Activated T-helper 1 cell treated with anti-CD3 and anti-CD28 coated beads, Interleukin-12 subunit alpha, Interleukin-12 subunit beta, Interleukin-2, Interleukin-4 antibody, amounts not matched to agents 30 ng/mL and 10 ng/mL and 1 ng/mL, durations not matched to agents 14 hours and 24 hours and 36 hours (primary cell): ENCODE measurements at places on chromosomes 5 and 9.

GRCh38 chr5:55823151-55823796, 27.9 kb upstream of the IL31RA start:
- no peak for DNase-seq
- peaks cover 47% of the 10 kb centered on the region for H3K27me3 ChIP-seq
- H3K36me3 ChIP-seq: no peaks in the 10 kb centered on the region
- no peak overlapping the region for H3K27ac ChIP-seq

DNA sequence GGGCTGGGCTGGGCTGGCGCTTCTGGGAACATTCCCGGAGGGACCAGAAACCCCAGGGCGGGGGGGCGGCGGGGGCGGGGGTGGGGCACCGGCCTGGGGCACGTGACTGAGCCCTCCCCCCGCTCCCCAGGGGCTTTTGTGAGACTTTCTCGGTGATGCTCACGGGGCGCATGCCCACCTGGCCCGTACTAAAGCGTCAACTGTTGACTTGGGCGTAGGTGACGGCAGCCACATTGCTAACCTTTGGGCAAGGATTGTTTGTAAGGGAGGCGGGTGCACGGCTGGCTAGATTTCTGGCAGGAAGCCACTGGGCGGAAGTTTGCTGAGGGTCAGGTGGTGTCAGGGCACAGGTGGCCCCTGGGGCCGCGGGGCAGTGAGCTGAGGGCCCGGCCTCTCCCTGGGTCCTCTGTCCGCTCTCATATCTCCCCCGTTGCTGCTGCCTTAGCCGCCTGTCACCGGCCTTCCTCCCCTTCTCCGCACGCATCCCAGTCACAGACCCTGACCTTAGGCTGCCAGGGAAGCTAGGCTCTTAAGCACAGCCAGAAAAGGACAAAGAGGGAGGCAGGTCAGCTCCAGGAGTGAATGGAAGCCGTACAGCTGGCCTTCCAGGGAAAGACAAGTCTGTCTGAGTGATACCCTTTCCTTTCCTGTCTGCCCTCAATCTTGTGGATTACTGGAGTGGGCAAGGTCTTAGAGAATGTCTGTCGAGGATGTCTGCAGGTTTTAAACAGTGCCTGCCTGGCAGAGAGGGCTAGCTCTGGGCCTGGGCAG, 812 bp downstream of the CACFD1 start:
- H3K27me3 ChIP-seq: peaks cover 11% of the 10 kb centered on the region
- DNase-seq: no peak
- H3K4me1 ChIP-seq: no peaks in the 10 kb centered on the region
- H3K36me3 ChIP-seq: no peaks in the 10 kb centered on the region
- peak overlapping the region; percentile 19 for H3K27ac ChIP-seq
- H3K4me3 ChIP-seq: peak overlapping the region; percentile 70

GRCh38 chr9:13967011-13967410, 346.9 kb downstream of the NFIB start:
- H3K36me3 ChIP-seq: no peaks in the 10 kb centered on the region
- H3K27ac ChIP-seq: no peak overlapping the region
- DNase-seq: no peak
- no peaks in the 10 kb centered on the region for H3K4me1 ChIP-seq
- H3K27me3 ChIP-seq: no peaks in the 10 kb centered on the region

- H3K4me3 ChIP-seq: no peak overlapping the region
- H3K27me3 ChIP-seq: no peaks in the 10 kb centered on the region
- H3K36me3 ChIP-seq: no peaks in the 10 kb centered on the region
- DNase-seq: no peak
Observed at GRCh38 chr5:7415587-7416535, 19.9 kb downstream of the ADCY2 start.

DNA sequence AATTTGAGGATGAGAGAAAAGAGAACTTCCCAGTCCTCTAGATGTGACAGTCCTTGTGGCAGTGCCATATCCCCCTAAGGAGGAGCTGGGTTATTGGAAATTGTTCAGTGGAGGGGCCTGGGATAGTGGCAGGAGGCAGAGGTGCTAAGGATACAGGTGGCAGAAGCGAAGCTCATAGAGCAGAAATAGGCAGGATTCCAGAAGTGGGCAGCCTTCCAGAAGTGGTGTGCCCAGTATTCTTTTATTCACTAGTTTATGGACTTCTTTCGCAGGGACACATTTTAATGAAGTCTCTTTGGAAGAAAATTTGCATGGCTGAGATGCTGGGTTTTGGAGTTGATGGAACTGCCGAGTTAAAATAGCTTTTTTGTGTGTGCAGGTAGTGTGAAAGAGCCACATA, 6.8 kb downstream of the PIK3R1 start:
- H3K27ac ChIP-seq: no peak overlapping the region
- no peak overlapping the region for H3K4me3 ChIP-seq
- peaks cover 72% of the 10 kb centered on the region for H3K4me1 ChIP-seq
- H3K36me3 ChIP-seq: peaks cover 33% of the 10 kb centered on the region
- no peaks in the 10 kb centered on the region for H3K27me3 ChIP-seq
- no peak for DNase-seq

GRCh38 chr5:149840226-149840825, 104.3 kb downstream of the PDE6A start:
- no peak overlapping the region for H3K4me3 ChIP-seq
- DNase-seq: no peak
- H3K27ac ChIP-seq: no peak overlapping the region
- no peaks in the 10 kb centered on the region for H3K27me3 ChIP-seq

DNA sequence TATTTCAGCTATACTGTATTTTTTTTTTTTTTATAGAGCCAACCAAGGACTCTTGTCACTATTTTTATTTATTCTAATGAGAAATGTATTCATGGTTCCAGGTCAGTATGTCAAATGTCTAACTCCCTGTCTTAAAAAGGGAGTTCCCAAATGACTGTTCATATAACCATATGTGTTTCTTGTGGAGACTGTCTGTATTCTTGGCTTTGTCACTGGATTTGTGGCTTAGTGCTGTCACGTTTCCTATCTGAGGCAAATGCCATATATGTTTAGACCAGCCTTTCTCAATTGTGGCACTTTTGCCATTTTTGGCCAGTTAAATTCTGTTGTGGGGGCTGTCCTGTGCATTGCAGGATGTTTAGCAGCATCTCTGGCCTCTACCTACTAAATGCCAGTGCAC, 3.1 kb downstream of the GCNT1 start:
- peaks cover 3% of the 10 kb centered on the region for H3K27me3 ChIP-seq
- H3K4me1 ChIP-seq: peaks cover 35% of the 10 kb centered on the region
- peaks cover 10% of the 10 kb centered on the region for H3K36me3 ChIP-seq
- DNase-seq: no peak

DNA sequence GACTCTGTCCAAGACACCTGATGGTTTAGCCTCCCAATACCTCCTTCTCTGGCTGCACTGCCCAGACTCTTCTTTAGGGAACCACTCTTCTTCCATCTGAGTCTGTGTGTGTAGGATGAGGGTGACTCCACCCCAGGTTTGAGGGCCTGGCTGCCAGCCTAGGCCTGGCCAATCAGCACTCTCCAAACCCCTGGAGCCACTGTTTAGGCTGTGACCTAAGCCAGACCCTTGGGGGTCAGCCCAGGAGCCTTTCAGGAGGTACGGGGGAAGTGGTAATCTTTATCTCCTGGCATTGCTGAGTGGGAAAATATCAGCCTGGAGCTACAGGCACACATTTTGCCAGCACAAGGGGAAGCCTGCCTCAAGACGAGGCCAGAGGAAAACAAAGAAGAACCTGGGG, 6.2 kb upstream of the ERGIC1 start:
- no peak for DNase-seq
- H3K36me3 ChIP-seq: peaks cover 3% of the 10 kb centered on the region
- H3K4me3 ChIP-seq: no peak overlapping the region
- no peaks in the 10 kb centered on the region for H3K27me3 ChIP-seq

DNA sequence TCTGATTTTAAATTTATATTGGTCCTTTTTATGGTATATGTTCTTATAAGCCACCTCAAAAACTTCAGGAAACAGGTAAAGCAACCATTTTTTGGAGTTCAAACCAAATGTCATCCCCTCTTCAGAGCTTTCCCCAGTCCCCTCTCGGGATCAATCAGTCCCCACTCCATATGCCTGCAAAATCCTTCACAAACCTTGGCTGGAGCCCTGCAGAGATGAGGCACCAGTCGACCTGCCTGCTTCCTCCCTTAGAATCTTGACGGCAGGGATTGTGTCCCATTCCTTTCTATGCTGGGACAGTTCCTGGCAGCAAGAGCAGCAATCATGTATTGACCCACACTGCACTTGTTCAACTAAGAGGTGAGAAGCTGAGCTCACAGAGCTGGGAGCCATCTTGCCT, 22.6 kb downstream of the B4GALT1 start:
- peak overlapping the region; percentile 2 for H3K4me3 ChIP-seq
- no peaks in the 10 kb centered on the region for H3K27me3 ChIP-seq
- DNase-seq: no peak
- H3K36me3 ChIP-seq: peaks cover 16% of the 10 kb centered on the region
- peak overlapping the region; percentile 53 for H3K27ac ChIP-seq
- peaks cover 62% of the 10 kb centered on the region for H3K4me1 ChIP-seq

DNA sequence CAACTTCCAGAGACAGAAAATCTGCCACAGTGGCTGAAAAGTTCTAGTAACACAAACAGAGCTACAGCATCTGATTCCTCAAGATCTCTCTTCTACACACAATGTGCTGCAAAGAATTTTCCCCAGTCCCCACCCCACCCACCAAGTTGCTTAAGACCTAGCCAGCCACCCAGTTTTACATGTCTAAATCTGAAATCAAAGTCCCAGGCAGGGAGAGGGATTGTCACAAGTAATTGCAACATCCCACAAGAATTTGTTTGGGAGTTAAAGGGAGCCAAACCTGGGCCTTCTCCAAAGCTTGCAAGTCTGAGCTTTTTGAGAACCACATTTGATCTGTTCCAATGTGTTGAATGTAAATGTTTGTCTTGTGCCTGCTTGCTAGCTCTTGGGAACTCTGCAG, 15.5 kb downstream of the IGIP start:
- no peaks in the 10 kb centered on the region for H3K36me3 ChIP-seq
- H3K4me1 ChIP-seq: peaks cover 5% of the 10 kb centered on the region
- H3K4me3 ChIP-seq: no peak overlapping the region
- peaks cover 31% of the 10 kb centered on the region for H3K27me3 ChIP-seq
- no peak overlapping the region for H3K27ac ChIP-seq

DNA sequence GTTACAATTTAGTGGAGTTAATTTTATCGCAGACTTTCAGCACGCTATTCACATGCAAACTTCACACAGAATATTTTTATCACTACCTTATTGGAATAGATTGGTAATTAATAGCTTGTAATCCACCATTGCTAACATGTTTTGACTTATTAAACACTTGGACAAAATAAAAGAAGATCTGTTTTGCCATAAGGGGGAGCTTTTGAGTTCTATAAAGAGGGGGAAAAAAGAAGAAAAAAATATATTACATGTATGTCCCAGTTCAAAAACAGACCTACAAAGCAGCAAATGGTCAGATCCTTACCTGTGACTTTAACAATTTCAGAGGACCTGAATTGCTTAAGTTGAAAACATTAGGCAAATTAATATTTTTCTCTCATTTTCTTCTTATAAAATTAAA, 1.2 kb upstream of the PAPPA start:
- H3K4me1 ChIP-seq: peaks cover 9% of the 10 kb centered on the region
- no peak overlapping the region for H3K4me3 ChIP-seq
- peaks cover 1% of the 10 kb centered on the region for H3K36me3 ChIP-seq

GRCh38 chr5:122297587-122298298, 14.3 kb upstream of the SNCAIP start:
- no peaks in the 10 kb centered on the region for H3K4me1 ChIP-seq
- no peak for DNase-seq
- no peaks in the 10 kb centered on the region for H3K36me3 ChIP-seq
- H3K27ac ChIP-seq: no peak overlapping the region
- H3K27me3 ChIP-seq: peaks cover 2% of the 10 kb centered on the region

GRCh38 chr9:131516100-131516499, 13.4 kb downstream of the POMT1 start:
- no peak overlapping the region for H3K27ac ChIP-seq
- H3K36me3 ChIP-seq: peaks cover 37% of the 10 kb centered on the region
- no peak overlapping the region for H3K4me3 ChIP-seq
- no peaks in the 10 kb centered on the region for H3K4me1 ChIP-seq
- no peak for DNase-seq

- no peak overlapping the region for H3K27ac ChIP-seq
- no peak for DNase-seq
- no peaks in the 10 kb centered on the region for H3K4me1 ChIP-seq
- H3K36me3 ChIP-seq: no peaks in the 10 kb centered on the region
Observed at GRCh38 chr5:18526792-18527405, 892.6 kb downstream of the TAF11L14 start.

GRCh38 chr5:64612344-64612961, 77.8 kb upstream of the SHISAL2B start:
- H3K27me3 ChIP-seq: peaks cover 6% of the 10 kb centered on the region
- no peaks in the 10 kb centered on the region for H3K36me3 ChIP-seq
- no peak for DNase-seq
- H3K4me1 ChIP-seq: no peaks in the 10 kb centered on the region
- H3K4me3 ChIP-seq: no peak overlapping the region

GRCh38 chr5:101012880-101013279, 109.8 kb upstream of the ST8SIA4 start:
- H3K4me3 ChIP-seq: no peak overlapping the region
- no peak for DNase-seq
- no peaks in the 10 kb centered on the region for H3K36me3 ChIP-seq
- H3K27me3 ChIP-seq: no peaks in the 10 kb centered on the region
- H3K27ac ChIP-seq: no peak overlapping the region
- H3K4me1 ChIP-seq: no peaks in the 10 kb centered on the region

DNA sequence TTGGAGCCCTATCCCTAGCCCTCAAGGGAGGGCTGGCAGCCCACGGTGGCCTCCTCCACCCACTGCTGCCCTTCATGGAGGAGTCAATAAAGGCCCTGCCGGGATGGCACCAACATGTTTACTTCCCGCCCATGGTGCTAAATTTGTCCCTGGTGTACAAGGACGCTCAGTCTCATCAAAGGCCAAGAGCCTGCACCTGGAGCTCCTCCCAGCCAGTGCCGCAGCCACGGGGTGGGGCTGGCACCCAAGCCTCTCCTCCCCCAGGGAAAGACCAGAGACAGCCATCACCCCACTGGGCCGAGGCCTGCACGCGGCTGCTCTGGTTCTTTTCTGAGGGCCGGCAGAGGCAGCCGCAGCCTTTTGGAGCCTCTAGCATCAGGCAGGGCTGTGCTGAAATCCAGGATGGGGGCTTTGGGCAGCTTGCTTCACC, 34.8 kb upstream of the RXRA start:
- H3K36me3 ChIP-seq: no peaks in the 10 kb centered on the region
- H3K4me3 ChIP-seq: no peak overlapping the region
- no peak overlapping the region for H3K27ac ChIP-seq
- no peaks in the 10 kb centered on the region for H3K4me1 ChIP-seq
- DNase-seq: no peak
- H3K27me3 ChIP-seq: peaks cover 4% of the 10 kb centered on the region
